ENCODE measurements at places on chromosomes 16 and 17.

DNA sequence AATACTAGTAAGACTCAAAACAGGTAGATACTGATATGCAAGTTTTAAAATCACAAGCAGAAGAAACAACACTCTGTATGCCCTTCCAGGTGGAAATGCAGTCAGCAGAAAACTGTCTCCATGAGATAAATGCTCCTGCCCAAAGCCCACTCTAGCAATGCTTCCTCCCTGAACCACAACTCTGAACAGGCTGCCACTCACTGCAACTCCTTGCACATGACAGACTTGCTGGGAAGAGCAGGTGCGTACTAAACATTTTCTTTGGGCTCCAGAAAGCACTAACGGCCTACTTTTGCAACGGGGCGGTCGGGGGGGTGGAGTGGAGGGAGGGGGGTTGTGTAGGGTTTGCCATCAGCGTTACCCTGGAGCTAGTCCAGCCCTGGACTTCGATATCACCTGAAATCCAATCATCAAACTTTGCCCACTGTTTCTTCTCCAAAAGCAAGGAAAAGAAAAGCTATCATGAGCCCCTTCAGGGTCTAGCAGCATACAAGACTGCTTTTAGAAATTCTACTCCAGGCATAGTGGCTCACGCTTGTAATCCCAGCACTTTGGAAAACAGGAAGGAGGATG, 46.1 kb downstream of the ANKRD11 start:
- DNase-seq, result no peak

- no peak for DNase-seq
Measured at GRCh38 chr16:6905601-6906000, 427.0 kb upstream of the RBFOX1 start.

GRCh38 chr16:70695331-70696070, 9.6 kb upstream of the MTSS2 start:
- no peak for DNase-seq

DNA sequence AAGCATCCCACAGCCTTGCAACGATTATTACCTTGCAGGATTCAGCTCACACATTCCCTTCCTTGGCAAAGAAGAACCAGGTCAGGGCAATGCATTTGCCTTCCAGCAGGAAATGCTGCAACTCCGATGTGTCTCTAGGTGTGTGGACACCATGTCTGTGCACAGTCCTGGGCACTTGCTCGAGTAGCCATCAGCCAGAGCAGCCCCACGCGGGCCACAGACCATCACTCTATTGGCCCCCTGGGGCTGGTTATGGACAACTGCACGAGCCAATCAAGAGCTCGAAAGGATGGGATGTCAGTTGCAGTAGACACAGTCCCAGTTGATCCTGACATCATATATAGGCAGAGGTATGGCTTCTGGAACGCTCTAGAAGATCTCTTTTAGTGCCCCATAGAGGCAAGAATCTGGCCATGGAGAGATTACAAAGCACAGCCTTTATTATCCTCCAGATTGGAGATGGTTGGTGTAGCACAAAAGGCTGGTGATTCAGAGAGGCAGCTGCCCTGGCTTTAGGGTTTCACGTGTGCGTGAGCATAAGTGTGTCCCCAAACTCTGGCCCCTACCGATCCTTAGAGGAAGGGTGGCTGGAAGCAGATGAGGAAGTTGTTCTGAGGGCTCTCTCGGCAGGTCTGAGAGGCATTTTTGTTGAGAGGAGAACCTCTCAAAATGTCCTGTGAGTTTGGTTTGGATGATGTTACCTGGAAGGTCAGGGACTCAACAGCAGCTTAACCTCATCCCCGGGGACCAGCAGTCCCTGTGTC, 403.8 kb downstream of the SEC14L1 start:
- DNase-seq, result no peak

- no peak for DNase-seq
Measured at GRCh38 chr17:79415909-79416308, 194.9 kb downstream of the RBFOX3 start.

- DNase-seq, result no peak
Measured at GRCh38 chr16:69942627-69943170, 8.4 kb upstream of the CLEC18A start.

GRCh38 chr17:75061618-75062017, 14.6 kb downstream of the KCTD2 start:
- DNase-seq, result no peak

DNA sequence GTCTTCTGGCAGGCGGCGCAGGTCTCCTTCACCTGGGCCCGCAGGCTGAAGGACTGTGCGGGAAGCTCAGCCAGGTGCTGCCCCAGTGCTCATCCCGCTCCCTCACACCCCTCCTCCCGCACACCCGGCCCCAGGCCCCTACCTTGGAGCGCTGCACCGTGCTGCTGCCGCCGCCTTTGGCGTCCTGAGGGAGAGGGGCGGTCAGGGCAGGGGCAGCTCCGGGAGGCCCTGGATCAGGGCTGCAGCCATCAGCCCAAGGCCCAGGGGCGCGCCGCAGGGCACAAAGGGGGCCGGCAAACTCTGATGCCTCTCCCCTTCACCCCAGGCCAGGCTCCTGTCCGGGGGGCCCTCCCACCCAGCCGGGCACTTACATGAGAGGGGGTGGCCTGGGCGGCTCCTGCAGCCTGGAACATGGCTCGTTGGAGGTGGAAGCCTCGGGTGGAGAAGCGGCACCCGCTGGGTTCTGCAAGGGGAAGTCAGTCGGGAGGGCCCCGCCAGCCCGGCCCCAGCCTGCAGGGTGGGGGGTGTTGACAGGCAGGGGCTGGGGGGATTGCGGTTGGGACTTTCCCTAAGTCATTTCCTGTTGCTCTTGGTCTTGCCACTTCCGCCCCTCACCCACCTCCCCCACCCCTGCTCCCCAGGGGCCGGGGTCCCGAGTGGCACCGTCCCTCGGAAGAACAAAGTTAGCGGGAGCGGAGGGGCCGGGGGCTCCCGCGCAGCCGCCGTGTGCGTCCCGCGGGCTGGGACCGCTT, 863 bp downstream of the LIMD2 start:
- DNase-seq, result no peak

DNA sequence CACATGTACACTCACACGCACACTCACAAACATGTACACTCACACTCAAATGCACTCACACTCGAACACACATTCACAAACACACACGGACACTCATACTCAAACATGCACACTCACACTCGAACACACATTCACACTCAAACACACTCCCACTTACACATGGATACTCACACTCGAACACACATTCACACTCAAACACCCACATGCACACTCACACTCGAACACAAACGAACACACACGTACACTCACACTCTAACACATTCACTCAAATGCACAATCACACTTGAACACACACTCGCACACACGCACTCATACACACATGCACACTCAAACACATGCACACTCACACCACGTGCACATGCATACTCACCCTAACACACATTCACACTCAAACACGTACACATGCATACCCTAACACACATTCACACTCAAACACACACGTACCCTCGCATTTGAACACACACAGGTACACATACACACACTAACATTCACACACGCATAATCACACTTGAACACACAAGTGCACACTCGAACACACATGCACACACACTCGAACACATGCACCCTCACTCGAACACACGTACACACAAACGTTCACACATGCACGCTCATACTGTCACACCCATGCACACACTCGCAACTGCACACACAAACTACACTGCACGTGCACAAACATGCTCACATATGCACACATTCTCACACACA, 41.8 kb downstream of the CFAP20 start:
- no peak for DNase-seq

- DNase-seq, result no peak
Measured at GRCh38 chr16:47970291-47970931, 185.4 kb downstream of the ABCC12 start.

DNA sequence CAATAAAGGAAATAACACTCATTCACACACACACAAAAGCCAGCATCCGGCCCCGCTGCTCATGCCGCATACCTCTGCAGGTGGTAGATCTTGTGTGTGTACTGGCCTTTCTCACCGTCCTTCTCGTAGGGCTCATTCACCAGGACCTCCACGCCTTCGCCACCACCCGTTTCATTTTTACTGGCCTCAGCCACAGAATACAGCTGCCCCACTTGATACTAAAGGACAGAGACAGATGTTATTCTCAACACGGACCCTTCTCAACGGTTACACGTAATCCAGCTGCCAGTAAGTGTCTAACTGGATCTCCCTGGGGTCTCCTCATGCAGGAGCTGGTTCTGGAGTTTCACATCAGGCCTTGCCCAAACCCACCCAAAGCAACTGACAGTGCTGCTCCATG, 9.7 kb downstream of the PITPNA start:
- DNase-seq, result no peak

All from non-pigmented ciliary epithelial cell (primary cell).